ENCODE measurements at places on chromosomes 2 and 18. TPM values are rescaled to one million over a fixed set of nuclear protein-coding genes. Genes with fewer than 3 reads are reported as not detected.
A peak's percentile ranks its signal among the peaks of the same experiment; 100 is the strongest.

DNA sequence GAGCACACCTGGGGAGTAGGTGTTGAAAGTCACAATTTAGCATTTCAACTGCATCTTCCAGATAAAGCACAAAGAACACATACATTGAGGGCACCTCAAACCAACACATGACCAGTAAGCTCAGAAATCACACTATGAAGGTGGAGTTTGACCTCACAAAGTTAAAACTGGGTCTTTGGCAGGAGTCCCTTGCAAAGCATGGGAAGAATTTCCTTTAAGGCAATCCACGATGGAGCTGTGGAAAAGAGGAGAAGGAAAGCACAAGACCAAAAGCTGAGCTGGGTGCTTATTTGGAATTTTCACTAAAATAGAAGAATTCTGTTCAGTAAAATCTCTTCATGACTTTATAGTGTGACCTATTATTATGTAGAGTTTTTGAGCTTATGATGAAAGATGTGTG, 212.9 kb upstream of the APCDD1 start:
- H3K27ac ChIP-seq = no peak overlapping the region
- H3K4me3 ChIP-seq = no peak overlapping the region
- no peaks in the 10 kb centered on the region for H3K4me1 ChIP-seq

Gene RANBP2
- total RNA-seq = 71.3 TPM

Gene GPR75
- total RNA-seq = 1.2 TPM

DNA sequence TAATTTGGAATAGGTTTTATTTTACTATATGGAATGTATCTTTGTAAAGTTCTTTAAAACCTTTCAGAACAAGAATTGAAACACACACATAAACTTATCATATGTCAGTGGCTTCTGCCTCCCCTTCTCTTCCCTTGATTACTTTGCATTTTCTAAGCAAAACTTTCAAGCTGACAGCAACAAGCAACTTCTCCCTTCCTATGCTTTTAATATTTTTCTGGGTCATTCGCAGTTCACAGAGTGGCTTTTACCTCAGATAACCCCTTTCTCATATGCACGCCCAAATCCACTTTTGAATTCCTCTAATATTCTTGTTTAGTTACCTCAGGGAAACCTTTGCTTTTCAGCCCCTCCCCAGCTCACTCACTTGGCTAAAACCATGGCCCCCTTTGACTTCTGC, 36.7 kb upstream of the CDC42EP3 start:
- no peak for DNase-seq
- H3K36me3 ChIP-seq = no peaks in the 10 kb centered on the region
- peaks cover 37% of the 10 kb centered on the region for H3K4me1 ChIP-seq
- no peak overlapping the region for H3K4me3 ChIP-seq

- H3K27me3 ChIP-seq = no peaks in the 10 kb centered on the region
- peak; percentile 25 for DNase-seq
- H3K4me3 ChIP-seq = peak overlapping the region; percentile 98
Measured at GRCh38 chr2:202237787-202238233, 587 bp downstream of the SUMO1 start.

DNA sequence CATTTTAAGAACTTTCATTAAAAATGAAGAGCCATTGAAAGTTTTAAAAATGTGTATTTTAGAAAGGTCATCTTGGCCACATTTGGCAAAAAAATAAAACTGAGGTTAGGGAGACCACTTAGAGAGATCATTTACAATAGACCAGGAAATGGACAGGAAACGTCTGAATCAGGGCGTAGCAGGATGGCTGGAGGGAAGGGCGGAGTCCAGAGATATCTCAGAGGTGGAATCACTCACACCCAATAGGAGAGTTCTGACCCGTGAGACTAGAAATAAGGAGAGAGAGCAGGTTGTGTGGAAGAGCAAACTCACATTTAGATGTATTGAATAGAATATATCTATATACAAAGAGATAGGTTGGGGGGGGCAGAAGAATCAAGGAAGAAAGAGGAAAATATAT, 373.4 kb downstream of the METTL4 start:
- DNase-seq = no peak
- no peak overlapping the region for H3K27ac ChIP-seq
- no peaks in the 10 kb centered on the region for H3K4me1 ChIP-seq

GRCh38 chr2:28449488-28450395, 46.1 kb upstream of the PLB1 start:
- no peaks in the 10 kb centered on the region for H3K36me3 ChIP-seq
- peak; percentile 98 for DNase-seq
- peak overlapping the region; percentile 86 for H3K27ac ChIP-seq
- peaks cover 64% of the 10 kb centered on the region for H3K4me1 ChIP-seq
- H3K4me3 ChIP-seq = peak overlapping the region; percentile 49
- no peaks in the 10 kb centered on the region for H3K27me3 ChIP-seq

DNA sequence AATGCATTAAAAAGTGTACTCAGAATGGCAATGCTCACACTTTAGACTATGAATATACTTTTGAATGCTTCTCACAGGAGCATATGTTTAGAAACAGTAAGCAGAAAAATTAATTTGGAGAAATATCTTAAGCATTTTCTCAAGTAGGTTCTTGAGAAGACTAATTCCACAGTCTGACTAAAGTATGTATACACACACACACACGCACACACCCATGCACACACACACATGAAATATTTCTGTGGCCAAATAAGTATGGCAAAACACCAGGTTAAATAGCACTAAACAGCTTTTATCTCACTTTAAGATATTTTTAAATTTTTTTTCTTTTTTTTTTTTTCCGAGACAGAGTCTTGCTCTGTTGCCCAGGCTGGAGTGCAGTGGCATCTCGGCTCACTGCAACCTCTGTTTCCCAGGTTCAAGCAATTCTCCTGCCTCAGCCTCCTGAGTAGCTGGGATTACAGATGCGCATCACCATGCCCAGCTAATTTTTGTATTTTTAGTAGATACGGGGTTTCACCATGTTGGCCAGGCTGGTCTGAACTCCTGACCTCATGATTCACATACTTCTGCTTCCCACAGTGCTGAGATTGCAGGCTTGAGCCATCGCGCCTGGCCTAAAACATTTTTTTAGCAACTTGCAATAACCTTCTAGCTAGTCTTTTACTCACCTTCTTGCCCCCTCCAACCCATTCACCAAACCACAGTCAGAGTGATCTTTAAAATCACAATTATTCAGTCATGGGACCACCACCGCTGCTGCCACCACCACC, 67.5 kb upstream of the SCG2 start:
- H3K27me3 ChIP-seq = peaks cover 3% of the 10 kb centered on the region
- no peak overlapping the region for H3K27ac ChIP-seq
- DNase-seq = no peak

- H3K27ac ChIP-seq = peak overlapping the region; percentile 9
- H3K4me3 ChIP-seq = peak overlapping the region; percentile 39
- no peak for DNase-seq
- H3K36me3 ChIP-seq = peaks cover 37% of the 10 kb centered on the region
- H3K4me1 ChIP-seq = peaks cover 51% of the 10 kb centered on the region
Measured at GRCh38 chr2:28755421-28755820, 3.8 kb downstream of the PPP1CB start.

Gene C2orf66
- total RNA-seq = not detected

Gene PRSS56
- total RNA-seq = not detected

DNA sequence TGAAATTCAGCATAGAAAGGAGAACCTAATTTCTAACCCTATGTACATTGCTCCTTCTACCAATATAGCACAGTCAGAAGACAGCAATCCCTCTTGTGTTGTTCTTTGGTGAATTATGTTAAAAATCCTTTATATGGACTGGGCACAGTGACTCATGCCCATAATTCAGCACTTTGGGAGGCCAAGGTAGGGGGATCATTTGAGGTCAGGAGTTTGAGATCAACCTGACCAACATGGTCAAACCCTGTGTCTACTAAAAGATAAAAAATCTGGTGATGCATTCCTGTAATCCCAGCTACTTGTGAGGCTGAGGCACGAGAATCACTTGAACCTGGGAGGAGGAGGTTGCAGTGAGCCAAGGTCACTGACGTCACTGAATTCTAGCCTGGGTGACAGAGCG, 195.6 kb downstream of the TMX3 start:
- no peaks in the 10 kb centered on the region for H3K4me1 ChIP-seq
- no peak overlapping the region for H3K27ac ChIP-seq
- no peak overlapping the region for H3K4me3 ChIP-seq
- no peaks in the 10 kb centered on the region for H3K36me3 ChIP-seq

Gene SRBD1
- total RNA-seq = 21.7 TPM

Gene KLHL30
- not detected for total RNA-seq

GRCh38 chr2:228048838-228049490, 132.5 kb downstream of the SPHKAP start:
- no peak overlapping the region for H3K27ac ChIP-seq
- no peaks in the 10 kb centered on the region for H3K27me3 ChIP-seq

Gene ASPRV1
- total RNA-seq = 0.76 TPM

GRCh38 chr2:73256618-73256922, 22.5 kb downstream of the CCT7 start:
- peaks cover 3% of the 10 kb centered on the region for H3K4me1 ChIP-seq
- no peaks in the 10 kb centered on the region for H3K27me3 ChIP-seq
- peaks cover 23% of the 10 kb centered on the region for H3K36me3 ChIP-seq
- peak overlapping the region; percentile 15 for H3K27ac ChIP-seq

DNA sequence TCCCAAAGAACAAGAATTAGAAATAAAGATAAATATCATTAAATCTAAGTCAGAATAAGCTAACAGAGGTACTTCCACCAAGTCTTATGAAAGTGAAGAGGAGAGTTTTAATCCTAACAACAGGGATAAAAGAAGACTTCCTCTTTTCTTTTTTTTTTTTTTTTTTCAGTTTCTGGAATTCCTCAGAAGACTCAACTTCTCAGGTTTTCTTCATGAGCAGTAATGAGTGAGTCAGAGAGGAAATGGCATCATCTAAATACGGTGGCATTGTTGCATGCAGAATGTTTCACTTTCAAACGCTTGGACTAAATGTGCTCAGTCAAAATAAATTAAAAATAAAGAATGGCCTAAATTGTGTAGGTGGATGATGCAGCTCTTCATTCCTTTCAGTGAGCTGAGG, 45.6 kb upstream of the ARHGAP15 start:
- peak overlapping the region; percentile 43 for H3K27ac ChIP-seq
- H3K4me3 ChIP-seq = no peak overlapping the region
- DNase-seq = peak; percentile 5
- no peaks in the 10 kb centered on the region for H3K27me3 ChIP-seq
- H3K4me1 ChIP-seq = peaks cover 24% of the 10 kb centered on the region

DNA sequence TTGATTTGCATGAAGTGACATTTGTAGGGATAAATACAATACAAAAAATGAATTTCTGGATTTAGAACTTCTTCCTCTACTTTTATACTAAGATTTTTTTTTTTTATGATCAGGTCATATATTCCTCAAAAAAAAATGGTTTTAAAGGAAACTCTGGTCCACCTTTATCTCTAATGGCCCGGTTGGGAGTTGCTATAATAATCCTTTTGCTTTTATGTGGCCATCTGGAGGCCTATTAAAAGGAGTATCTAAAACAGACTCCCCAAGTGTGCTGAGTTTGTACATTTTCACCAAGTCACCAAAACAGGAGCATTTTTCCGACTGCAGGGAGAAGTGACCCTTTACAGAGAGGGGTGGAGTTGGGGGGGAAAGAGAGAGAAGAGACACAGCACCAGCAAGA, 329.2 kb upstream of the FIGN start:
- no peaks in the 10 kb centered on the region for H3K27me3 ChIP-seq
- DNase-seq = no peak
- no peak overlapping the region for H3K27ac ChIP-seq
- no peak overlapping the region for H3K4me3 ChIP-seq

GRCh38 chr18:55069497-55069896, 110.2 kb upstream of the CCDC68 start:
- no peaks in the 10 kb centered on the region for H3K4me1 ChIP-seq
- DNase-seq = no peak

DNA sequence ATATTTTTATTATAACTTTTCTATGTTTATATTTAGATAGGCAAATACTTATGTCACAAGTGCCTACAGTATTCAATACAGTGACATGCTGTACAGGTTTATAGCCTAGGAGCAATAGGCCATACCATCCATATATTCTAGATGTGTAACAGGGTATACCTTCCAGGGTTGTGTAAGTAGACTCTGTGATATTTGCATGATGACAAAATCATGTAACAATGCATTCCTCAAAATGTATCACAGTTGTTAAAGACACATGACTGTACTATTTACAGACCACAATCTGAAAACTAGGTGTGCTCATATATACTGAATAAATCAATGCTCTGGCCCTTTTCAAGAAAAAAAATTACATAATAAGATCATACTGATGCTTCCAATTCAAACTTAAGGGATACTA, 433.2 kb upstream of the RGPD4 start:
- H3K27me3 ChIP-seq = no peaks in the 10 kb centered on the region
- no peaks in the 10 kb centered on the region for H3K4me1 ChIP-seq
- H3K27ac ChIP-seq = no peak overlapping the region
- H3K36me3 ChIP-seq = no peaks in the 10 kb centered on the region

Gene DGKD
- 89.6 TPM for total RNA-seq

- H3K36me3 ChIP-seq = peaks cover 3% of the 10 kb centered on the region
- peak within 1 kb of the TSS; percentile 35 for H3K4me3 ChIP-seq
- peaks cover 46% of the 10 kb centered on the region for H3K27me3 ChIP-seq
- no peaks in the 10 kb centered on the region for H3K4me1 ChIP-seq
- peak; percentile 13 for DNase-seq
Measured at GRCh38 chr2:100321866-100322820, at the start of gene LONRF2. LONRF2 (minus strand) TSS chr2:100322501; CDS start chr2:100322093, 408 bp downstream.

DNA sequence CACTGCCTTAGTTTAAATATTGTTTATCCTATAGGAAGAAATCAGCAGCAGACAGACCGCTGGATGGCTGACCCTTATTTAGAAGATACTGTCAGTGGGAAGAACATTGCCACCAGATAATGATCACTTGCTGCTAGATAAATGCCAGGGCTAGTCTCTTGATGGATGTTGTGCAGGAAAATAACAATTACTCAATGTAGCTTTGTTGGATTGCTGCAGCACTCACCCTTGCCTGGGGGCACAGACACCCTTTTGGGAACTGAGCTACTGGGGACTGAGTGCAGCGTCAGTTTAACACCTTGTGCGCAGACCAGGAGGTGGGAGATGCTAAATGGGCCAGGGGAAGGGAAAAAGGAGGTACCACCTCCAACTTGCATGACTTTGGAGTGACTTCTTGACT, 64.2 kb upstream of the CAPN13 start:
- DNase-seq = no peak
- H3K4me1 ChIP-seq = no peaks in the 10 kb centered on the region
- H3K36me3 ChIP-seq = no peaks in the 10 kb centered on the region
- peaks cover 14% of the 10 kb centered on the region for H3K27me3 ChIP-seq

GRCh38 chr2:18487106-18487913, 73.1 kb downstream of the RDH14 start:
- DNase-seq = no peak
- H3K27ac ChIP-seq = no peak overlapping the region
- H3K4me3 ChIP-seq = no peak overlapping the region
- no peaks in the 10 kb centered on the region for H3K36me3 ChIP-seq
- H3K4me1 ChIP-seq = no peaks in the 10 kb centered on the region
